ENCODE measurements at places on chromosomes 2 and 18. TPM values are rescaled to one million over a fixed set of nuclear protein-coding genes. Genes with fewer than 3 reads are reported as not detected.

NCOA1 gene
- total RNA-seq = 19.0 TPM

- DNase-seq = no peak
These were observed 60.0 kb downstream of the LRP2 start for GRCh38 chr2:169302364-169302763.

DNA sequence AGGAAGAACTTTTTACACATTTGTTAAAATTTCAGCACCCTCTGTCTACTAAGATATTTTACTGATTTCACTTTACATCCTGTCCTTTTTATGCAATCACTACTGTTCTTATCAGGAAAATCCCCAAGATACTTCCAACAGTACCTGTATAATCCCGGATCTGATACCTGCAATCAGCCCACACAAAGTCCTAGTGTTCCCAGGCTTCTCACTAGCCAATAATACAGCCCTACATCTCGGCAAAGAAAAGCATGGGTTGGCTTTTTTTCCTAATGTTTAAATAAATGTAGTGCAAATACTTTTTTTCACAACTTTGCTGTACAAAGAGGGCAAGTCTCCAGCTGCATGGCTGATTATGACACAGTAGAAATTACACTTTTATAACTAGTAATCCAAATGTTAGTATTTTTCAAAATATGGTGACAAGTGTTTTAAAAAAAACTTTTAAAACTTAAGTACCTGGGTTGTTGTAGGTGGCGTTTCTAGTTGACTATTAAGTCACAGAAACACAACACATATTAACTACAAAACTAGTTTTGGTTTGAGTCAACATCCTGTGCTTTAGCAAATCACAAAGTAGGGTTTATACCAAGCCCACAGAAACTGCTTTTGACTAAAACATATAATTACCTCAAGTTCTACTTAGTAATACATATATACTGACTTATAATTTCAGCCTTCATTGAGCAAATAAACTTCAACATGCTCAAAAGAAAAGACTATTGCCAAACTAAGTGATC, 19.5 kb downstream of the CNOT11 start:
- DNase-seq = no peak

GRCh38 chr2:135056790-135057189, 4.7 kb downstream of the RAB3GAP1 start:
- peak; percentile 54 for DNase-seq

- DNase-seq = no peak
These were observed 6.8 kb downstream of the RAB12 start for GRCh38 chr18:8616028-8616401.

Measured in fibroblast of villous mesenchyme (primary cell).